ENCODE measurements at places on chromosomes 4 and X.

DNA sequence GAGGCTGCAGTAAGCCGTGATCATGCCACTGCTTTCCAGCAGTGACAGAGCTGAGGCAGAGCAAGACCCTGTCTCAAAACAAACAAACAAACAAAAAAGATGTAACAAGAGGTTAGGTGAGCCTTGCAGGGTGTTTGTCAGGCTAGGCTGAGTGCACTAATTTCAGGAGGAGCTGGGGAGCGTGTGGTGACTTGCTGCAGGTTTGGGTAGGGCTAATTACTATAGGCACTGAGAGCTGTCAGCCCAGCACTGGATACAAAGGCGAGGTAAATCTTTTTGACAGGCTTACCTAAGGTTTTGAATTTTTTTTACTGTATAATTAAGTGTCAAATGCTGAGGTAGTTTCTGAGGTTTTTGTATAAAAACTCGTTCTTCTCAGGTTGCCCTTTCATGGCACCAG is 29.8 kb upstream of the SH3D19 start:
- no peak for DNase-seq

GRCh38 chr4:149752729-149753128 is 62.9 kb downstream of the IQCM start:
- no peak for DNase-seq

DNA sequence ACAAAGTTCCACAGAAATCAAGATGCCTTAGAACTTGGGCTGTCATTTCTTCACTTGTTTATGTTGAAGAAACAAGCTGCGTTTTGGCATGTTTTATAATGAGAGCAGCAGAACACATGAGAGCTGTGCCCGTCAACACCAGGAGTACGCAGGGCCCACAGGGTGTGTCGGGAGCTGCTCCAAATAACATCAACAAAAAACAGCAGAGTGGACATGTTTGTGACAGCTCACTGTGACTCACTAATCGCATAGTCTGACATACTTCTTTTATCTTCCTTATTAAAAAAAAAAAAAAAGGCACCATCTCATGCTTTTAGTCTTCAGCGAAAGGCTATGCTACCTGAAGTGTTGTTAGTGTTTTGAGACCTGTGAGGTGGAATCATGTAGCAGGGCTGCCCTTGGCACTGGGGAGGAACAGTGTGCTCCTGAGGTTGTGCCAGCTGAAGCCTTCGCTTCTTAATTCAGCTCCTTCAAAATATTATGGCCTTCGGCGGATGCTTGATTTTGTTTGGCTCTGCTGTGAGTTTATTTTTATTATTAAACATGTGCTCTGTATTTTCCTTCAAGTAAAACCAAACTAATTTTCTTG is 32.8 kb downstream of the FHDC1 start:
- DNase-seq, result no peak

DNA sequence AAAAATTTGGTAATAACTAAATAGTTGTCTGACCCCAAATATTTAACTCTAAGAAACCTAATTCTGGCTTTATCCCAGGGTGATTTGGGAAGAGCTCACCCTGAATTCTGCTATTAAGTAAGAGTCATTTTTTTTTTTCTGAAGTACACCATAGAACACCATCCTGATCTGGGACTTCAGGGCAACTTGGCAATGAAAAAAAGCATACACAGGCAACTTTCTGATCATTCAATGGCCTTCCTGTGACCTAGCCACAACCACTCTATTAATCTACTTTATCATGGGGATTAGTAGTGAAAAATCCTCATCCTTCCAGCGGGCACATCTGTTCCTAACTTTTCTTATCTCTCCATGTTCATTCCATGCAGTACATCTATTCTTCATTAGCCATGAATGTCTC is 333.2 kb upstream of the MAD2L1 start:
- no peak for DNase-seq

GRCh38 chr4:184782731-184783373 is 42.9 kb downstream of the ACSL1 start:
- DNase-seq, result no peak
